ENCODE measurements at places on chromosomes 7 and 10.
A peak's percentile ranks its signal among the peaks of the same experiment; 100 is the strongest.

GRCh38 chr10:45155784-45156183 lies 155.1 kb downstream of the ZNF22 start:
- no peak for DNase-seq

DNA sequence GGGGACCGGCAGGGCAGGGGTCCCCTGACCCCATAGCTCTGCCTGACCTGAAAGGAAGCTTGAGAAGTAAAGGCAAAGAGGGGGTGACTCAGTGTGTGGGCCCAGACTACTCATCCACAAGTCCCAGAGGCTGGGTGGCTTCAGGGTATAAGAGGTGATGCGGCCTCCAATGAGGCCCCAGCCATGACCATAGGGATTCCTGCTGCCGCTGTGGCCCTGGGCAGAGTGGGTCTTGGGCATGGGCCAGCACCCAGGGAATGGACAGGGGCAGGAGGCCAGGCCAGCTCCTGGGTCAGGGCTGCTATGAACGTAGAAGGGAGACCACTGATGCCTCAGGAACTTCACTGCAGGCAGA lies 64.4 kb upstream of the EBF3 start:
- peak; percentile 72 for DNase-seq

GRCh38 chr7:5214641-5215040 lies 24.6 kb downstream of the WIPI2 start:
- DNase-seq, result no peak

GRCh38 chr7:24936121-24936824 lies 43.7 kb downstream of the OSBPL3 start:
- peak; percentile 47 for DNase-seq

DNA sequence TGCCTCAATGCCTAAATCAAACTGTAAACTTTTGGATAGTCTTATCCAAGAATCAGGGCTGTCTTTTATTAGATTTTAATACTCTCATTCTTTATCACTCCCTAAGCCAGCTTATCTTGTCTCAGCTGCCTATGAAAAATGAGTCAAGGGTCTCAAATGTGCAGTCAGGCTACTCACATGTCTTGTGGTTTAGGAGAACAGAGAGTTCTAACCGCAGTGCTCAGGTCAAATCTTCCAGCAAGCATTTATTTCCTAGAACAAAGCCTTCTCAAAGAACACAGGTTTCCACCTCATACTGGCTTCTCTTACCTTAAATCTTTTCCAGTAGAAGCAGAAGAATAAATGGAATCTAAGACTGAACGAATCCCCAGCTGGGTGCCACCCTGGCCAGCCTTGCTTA lies 23.5 kb downstream of the HTR5A start:
- peak; percentile 5 for DNase-seq

All from ELR (cell line).